ENCODE measurements at places on chromosomes 6 and 20.

DNA sequence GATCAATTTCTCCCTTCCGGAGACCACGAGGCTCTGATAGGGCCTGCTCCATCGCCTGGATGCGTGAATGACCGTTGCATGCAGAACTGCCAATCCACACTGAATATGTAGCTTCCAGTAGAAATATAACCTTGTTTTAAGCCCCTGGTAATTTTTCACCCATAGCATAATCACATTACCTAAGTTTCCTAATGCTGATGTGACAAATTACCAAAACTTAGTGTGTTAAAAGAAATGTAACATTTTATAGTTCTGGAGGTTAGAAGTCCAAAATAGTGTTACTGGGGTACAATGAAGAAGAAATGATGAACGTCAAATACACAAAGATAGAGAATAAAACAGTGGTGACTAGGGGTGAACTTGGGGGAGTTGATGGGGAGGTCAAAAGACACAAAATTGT lies 22.0 kb upstream of the SIRPD start:
- no peak for DNase-seq

GRCh38 chr6:106145741-106146227 lies 59.6 kb downstream of the PRDM1 start:
- no peak for DNase-seq

GRCh38 chr6:14384175-14384949 lies 266.8 kb downstream of the CD83 start:
- no peak for DNase-seq

DNA sequence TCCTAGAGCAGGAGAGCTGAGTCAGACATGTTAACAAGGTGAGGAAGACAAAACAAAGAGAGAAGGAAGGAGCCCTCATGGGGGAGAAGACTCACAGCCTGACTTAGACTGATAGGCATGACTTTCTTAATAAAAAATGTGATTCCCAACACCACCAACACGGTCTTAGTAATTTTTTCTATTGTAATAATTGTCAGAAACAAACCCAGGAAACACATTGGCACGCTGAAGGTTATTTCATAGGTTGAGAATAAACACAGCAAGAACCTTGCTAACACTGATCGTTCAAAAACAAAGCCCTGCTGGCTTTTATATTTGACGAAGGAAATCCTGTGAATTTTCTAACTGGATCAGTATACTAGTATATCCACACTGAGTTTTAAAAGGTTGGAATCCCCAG lies 286.8 kb downstream of the HACE1 start:
- no peak for DNase-seq

GRCh38 chr6:100472674-100473073 lies 8.0 kb upstream of the SIM1 start:
- no peak for DNase-seq

DNA sequence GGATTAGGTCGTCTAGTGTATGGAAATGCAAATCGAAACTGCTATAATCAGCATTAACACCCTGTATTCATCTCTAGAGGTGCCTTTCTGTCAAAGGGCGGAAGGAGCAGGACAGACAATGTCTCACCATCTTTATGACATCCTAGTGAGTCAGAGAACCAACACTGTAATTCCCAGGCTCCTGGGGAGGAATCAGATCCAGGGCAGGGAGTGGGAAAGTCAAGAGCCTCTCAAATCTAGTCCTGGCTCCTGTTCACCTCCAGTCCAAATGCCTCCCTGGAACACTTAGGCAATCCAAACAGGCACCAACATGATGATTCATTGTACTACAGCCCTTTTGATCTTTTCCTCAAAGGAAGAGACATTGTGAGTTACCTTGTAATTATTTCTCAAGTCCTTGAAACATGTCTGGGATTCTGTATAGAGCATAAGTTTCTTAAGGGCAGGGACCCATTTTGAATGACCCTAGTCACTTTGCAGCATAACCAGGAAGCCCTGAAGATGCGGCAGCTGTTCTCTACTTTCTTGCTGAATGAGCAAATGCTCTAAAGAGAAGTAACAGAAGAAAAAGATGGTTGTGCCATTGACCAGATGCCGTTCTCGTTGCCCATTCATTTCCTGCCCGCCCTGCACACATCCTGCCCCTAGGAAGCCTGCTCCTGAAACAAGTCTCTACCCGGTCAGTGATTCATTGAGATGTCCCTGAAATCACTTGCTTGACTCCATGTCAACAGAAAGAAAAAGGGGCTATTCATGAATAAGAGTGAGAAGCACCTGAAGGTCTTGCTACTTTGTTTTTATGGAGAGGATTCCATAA lies 112.8 kb upstream of the JARID2 start:
- DNase-seq = no peak

All from activated naive CD8-positive, alpha-beta T cell treated with anti-CD3 and anti-CD28 coated beads, Interleukin-2, amount 50 U/mL, for 16 hours (primary cell).